Right hindlimb (tissue), 1 donor: ENCODE measurements at places on chromosomes 13 and 19.
A peak's percentile ranks its signal among the peaks of the same experiment; 100 is the strongest.

DNA sequence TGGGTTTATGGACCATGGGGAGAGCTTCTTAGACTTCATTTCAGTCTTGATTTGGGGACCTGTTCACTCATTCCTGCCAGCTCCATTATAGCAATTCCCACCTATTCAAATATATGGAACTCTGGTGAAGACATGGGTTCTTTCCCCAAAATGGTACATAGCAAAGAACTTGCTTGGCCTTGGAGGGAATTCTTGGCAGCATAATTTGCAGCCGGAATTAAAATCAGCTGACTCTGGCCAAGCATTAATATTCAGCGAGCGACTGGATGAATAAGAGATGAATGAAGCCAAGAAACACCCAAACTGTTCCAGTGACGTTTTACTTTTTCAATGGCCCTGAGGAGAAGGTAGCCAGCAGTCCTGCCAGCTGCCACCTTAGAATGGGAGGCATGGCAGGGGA, 88.4 kb upstream of the SOX1 start:
- DNase-seq = peak; percentile 56

- DNase-seq = peak; percentile 37
Measured at GRCh38 chr13:39729156-39729555, 73.7 kb downstream of the COG6 start.

DNA sequence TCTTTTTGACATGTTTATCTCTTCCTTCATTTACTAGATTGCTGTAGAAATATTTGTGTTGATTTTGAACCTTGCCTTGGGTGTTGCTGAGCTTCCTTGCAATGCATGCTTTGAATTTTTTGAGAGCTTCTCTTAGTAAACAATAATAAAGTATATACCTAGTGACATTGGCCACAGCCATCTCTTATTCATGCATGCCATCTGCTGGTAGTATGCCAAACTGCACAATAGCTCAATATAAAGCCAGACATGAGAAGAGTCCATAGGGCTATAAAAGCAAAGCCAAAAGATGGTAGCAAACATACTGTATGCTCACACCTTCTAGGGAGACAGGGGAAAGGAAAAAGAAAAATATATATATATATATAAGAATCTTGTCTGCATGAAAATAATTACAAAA, 18.9 kb upstream of the ZSCAN5A start:
- no peak for DNase-seq

DNA sequence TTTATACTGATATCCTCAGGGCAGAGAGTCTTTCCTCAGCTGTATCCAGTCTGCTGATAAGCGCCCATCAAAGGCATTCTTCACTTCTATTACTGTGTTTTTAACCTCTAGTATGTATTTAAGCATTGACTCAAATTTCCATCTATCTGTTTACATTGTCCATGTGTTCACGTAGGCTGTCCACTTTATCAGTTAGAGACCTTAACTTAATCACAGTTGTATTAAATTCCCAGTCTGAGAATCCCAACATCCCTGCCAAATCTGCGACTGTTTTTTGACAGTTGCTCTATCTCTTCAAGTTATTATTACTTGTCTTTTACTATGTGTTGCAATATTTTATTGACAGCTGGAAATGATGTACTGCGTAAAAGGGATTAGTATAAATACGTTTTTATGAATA, 1613.7 kb upstream of the MIR17HG start:
- no peak for DNase-seq

DNA sequence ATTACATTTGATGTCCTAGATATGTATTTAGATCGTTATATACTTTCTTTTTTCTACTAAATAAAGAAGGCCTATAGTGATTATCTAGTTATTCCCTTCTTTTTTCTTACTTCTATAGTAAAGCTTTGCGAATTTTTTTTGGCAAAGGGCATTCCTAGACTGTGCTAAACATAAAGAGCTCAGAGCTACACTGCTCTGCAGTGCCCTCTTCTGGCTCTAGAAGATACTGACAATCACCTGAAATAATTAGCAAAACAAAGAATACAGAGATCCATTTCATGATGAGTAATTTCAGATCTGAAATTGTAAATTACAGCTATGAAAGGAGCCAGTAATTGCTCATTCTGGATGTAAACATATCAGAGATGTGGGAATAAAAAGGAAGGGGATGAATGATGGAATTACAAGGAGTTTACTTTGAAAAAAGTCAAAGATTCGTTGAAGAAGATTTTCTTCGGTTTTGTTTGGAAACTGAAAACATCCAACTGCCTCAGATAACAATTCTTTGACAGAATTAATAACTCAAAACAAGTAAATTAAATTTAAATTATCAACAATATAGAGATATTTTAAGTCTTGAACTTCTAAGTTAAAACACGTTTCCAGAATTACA, 288.5 kb downstream of the NALCN start:
- no peak for DNase-seq

- DNase-seq = no peak
Measured at GRCh38 chr13:19150712-19151228, 30.9 kb downstream of the TUBA3C start.

DNA sequence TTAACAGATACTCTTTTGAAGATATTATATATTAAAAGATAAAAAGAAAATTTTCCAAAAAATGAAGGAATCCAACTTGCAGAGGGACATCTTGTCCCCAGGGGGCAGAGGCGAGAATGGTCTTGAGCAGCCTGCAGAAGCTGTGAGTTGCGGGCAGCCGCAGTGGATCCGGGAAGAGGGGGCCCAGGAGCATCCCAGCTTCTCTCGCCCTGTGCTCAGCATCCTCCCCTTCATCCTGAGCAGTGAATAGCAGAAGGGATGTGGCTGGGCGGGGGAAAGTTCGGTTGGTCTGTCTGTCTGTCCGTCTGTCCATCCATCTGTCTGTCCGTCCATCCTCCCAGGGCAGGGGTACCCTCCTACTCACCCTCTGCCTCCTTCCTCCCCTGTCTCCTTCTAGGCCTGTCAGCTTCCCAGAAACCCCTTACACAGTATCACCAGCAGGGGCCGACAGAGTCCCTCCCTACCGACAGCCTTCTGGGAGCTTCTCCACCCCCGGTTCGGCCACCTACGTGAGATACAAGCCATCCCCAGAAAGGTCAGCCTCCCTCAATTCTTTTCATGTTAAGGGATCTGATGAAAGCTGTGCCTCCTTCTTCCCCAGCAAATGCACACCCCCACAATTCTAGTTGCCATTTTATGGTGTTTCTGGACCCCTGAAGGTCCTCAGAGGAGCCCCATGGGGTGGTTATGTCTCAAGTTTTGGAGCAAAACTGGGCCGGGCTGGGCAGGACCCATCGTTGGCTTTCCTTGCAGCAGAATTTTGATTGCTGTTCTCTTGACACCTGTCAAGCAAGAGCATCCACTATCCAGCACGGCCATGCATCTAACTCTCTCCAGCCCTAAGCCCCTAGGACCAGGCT, 81.6 kb downstream of the DPF1 start:
- DNase-seq = peak; percentile 70

DNA sequence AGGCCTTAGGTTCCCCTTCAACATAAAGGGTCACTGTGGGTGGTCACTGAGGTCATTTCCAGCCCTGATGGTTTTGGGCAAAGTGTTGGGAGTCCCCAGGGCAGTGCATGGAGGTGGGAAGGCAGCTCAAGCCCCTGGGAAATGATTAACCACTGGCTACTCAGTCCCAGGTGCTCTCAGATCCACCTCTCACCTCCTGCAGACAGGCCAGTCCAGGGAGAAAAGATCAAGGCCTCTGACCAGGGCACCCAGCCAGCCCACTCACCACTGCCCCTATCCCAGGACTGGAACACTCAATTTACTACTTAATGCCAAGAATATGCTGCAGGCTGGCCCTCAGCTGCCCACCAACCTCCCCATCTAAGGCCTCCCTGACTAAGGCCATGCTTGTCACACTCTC, 1307.9 kb downstream of the UQCRFS1 start:
- no peak for DNase-seq

GRCh38 chr13:59527500-59527899, 636.2 kb downstream of the DIAPH3 start:
- no peak for DNase-seq

GRCh38 chr13:58531614-58532013, 900.1 kb downstream of the PCDH17 start:
- DNase-seq = no peak

- DNase-seq = no peak
Measured at GRCh38 chr19:11586331-11586730, 8.9 kb upstream of the ACP5 start.

GRCh38 chr19:29489172-29489951, 36.4 kb upstream of the VSTM2B start:
- DNase-seq = no peak

GRCh38 chr13:44506719-44507118, 69.4 kb downstream of the TSC22D1 start:
- no peak for DNase-seq

DNA sequence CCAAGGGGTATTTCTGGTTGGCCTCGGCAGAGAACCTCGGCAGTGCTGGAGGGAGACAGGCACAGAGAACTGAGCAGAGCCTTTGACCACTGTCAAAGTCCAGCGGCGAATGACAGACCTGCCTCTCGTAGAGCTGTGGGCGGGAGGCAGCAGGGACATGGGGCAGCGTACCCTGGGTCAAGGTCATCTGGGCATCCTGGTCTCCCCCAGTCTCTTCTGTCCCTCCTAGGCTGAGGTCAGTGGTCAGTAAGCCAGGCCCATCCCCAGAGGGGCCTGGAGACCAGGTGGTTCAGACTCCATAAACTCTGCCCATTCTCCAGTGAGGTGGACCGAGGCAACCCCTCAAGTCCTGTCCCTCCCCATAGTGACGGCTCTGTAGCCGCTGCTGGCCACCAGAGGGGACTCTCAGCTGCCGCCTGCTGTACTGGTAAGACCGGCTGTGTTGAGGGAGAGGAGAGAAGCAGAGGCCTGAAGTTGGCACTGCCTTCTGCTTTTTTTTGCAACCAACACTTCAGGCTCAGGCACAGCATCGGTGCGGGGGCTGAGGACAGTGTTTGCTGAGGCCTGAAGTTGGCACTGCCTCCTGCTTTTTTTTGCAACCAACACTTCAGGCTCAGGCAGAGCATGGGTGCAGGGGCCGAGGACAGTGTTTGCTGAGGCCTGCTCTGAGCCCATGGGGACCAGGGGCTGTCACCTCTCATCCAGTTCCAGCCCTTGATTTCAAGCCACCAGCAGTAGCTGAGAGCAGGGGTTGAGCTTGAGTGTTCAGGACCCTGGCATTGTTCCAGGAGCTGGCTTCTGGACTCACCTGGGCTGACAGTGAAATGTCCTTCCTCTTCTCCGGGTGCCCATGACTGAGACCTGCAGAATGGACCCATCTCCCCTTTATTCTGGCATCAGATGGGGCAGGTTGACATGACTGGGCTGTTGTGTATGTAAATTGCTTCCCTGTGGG, at the start of gene PGLYRP2:
TSS of gene PGLYRP2 (minus strand) at position 111 of the 955 bp plus-strand sequence. CDS start 130 bp downstream, outside the sequence.
- no peak for DNase-seq

DNA sequence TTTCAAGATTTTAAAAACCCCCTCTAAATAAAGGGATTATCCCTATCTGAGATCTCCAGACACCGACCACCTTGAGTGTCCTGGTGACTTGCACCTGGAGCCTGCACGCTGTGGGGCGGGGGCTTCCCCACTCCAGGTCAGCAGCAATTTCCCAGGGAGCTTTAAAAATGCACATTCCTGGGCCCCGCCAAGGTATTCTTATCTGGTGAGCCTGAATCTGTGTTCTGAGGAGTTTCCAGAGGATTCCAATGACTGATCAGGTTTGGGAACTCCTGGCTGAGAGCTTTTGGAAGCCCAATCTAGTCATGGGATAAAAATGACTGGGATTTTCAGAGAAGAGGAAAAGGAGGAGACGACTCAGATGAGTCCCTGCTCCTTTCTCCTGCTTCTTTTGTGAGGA, 66.1 kb downstream of the FGF9 start:
- no peak for DNase-seq

DNA sequence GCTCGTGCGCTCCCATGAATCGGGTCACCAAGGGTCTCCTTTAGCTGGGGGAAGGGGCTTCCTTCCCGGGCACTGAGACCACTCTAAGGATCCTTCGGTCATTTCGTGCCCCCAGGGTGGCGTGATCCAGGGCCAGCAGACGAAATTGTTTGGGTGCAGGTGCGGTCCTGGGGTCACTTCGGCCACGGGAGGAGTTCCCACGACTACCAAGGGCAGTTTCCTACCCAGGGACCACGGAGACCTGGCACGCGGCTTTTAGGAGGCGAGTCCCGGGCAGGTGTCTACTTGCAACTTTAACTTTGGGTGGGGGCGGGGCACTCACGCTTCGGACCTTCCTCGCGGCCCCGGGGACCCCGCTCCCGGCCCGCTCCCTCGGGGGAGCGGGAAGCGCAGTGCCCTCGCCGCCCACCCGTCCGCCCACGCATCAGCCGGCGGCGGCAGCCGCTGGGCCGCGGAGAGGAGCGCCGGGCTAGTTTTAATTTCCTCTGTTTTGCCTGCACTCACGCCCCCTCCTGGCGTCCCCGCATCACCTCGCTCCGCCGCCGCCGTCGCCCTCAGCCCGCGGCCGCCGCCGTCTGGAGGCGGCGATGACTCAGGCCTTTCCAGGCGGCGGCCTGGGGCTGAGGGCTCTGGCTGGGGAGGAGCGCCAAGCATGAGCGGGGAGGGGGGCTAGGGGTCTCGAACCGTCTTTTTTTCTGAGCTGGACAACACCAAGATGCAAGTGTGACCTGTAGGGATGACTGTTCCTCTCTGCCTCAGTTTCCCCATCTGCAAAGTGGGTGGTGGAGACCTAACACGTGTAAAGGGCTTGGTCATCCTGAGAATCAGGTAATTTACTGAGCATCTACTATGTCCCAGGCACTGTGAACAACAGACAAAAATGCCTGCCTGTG, 21.8 kb downstream of the OLFM2 start:
- DNase-seq = peak; percentile 86

GRCh38 chr19:53007200-53007599, 6.5 kb upstream of the ERVV-1 start:
- no peak for DNase-seq

- no peak for DNase-seq
Measured at GRCh38 chr19:35313587-35313986, 15.4 kb upstream of the CD22 start.

DNA sequence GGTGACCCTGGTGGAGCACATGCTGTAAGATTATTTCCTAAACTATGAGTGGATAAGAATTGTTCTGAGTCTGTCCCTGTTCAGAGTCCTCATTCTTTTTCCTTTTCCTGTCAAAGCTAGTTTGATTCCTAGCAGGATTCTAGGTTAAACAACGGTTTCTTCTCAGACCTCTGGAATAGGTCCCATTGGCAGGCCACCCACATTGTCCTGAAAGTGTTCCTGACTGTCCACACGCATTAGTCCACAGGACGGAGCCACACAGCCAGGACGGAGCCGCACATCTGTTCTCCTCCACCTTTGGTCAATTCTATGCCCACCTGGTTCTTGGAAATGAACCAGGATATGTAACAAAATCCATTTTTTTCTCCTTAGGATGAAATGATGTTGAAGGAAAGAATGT, 46.1 kb downstream of the ANKRD10 start:
- no peak for DNase-seq

GRCh38 chr13:106883976-106884375, 316.0 kb upstream of the ARGLU1 start:
- DNase-seq = no peak

GRCh38 chr19:38743394-38744297, 628 bp downstream of the CAPN12 start:
- DNase-seq = peak; percentile 13

GRCh38 chr19:408902-409515, at the start of gene C2CD4C:
Gene C2CD4C (minus strand): TSS chr19:409147. CDS start chr19:408361, 786 bp downstream.
- peak; percentile 51 for DNase-seq
